CD8-positive, alpha-beta T cell (primary cell): ENCODE measurements at places on chromosomes 6 and 20. TPM values are rescaled to one million over a fixed set of nuclear protein-coding genes. Genes with fewer than 3 reads are reported as not detected.

CGAS gene
- total RNA-seq = 10.9 TPM

TSPO2 gene
- total RNA-seq = not detected

OARD1 gene
- total RNA-seq = 27.2 TPM

MYLK2 gene
- total RNA-seq = not detected

OVOL2 gene
- total RNA-seq = not detected

PTCHD4 gene
- total RNA-seq = not detected

ARFGEF3 gene
- not detected for total RNA-seq

SLC24A3 gene
- total RNA-seq = not detected

HLA-E gene
- 1,266 TPM for total RNA-seq

METTL24 gene
- total RNA-seq = 0.33 TPM

KIF6 gene
- total RNA-seq = not detected

SOBP gene
- total RNA-seq = 0.19 TPM

RPP40 gene
- 0.94 TPM for total RNA-seq

MEI4 gene
- total RNA-seq = not detected

EPB41L2 gene
- 11.0 TPM for total RNA-seq

RFX6 gene
- not detected for total RNA-seq

MEP1A gene
- not detected for total RNA-seq

DEFB114 gene
- not detected for total RNA-seq

CEP57L1 gene
- total RNA-seq = 2.9 TPM

TMC2 gene
- total RNA-seq = not detected

PDYN gene
- not detected for total RNA-seq
